ENCODE measurements at places on chromosomes 13 and 19. TPM values are rescaled to one million over a fixed set of nuclear protein-coding genes. Genes with fewer than 3 reads are reported as not detected.

GRCh38 chr13:108708921-108709320 is 79.5 kb downstream of the MYO16 start:
- no peak for DNase-seq

The IL17D gene
- 6.4 TPM for total RNA-seq

DNA sequence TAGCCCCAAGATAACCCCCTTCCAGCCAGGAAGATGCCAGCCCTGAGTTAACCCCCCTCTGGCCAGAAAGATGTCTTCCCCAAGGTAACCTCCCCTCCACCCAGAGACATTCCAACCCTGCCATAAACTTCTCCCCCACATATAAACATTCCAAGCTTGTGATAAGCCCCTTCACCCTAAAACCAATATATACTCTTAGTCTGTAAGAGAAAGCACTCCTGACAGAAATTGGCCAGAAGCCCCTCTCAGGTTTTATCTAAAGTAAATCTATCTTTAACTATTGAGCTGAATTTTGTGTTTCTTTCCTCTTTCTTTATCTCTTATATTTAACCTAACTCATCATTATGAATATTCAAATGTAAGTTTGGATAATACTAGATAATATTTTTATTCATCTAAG is 1775.8 kb upstream of the MIR17HG start:
- no peak for DNase-seq

- peak; percentile 71 for DNase-seq
These were observed at the start of gene APLP1 for GRCh38 chr19:35868172-35868822. TSS of gene APLP1 (plus strand) at chr19:35868574. CDS start at chr19:35868637, 63 bp downstream.

DNA sequence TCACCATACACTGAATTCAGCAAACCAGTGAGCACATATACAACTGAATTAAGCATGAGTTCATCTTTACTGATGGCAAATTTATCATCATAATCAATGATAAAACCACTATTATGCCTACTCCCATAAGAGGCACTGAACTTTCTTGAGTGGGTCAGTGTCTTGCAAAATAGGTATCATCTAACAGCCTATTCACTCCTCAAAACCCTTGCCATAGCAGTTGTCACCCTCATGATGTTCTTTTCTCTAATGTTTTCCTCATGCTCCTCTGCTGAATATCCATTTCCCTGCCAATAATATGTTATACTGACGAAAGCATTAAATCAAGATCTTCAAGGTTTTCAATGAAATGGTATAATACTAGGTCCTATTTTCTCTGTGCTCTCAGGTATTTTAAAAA is 5.6 kb downstream of the ARGLU1 start:
- no peak for DNase-seq

- peak; percentile 29 for DNase-seq
These were observed 676.2 kb downstream of the GPC5 start for GRCh38 chr13:92074658-92075057.

The RASL11A gene
- total RNA-seq: 11.7 TPM

GRCh38 chr19:38932425-38933179 is 1.9 kb downstream of the MRPS12 start:
- peak; percentile 9 for DNase-seq

Measured in thyroid gland (tissue), 4 donors.